PC-3 (cell line): ENCODE measurements at places on chromosomes 11 and 22. TPM values are rescaled to one million over a fixed set of nuclear protein-coding genes. Genes with fewer than 3 reads are reported as not detected.
A peak's percentile ranks its signal among the peaks of the same experiment; 100 is the strongest.

DNA sequence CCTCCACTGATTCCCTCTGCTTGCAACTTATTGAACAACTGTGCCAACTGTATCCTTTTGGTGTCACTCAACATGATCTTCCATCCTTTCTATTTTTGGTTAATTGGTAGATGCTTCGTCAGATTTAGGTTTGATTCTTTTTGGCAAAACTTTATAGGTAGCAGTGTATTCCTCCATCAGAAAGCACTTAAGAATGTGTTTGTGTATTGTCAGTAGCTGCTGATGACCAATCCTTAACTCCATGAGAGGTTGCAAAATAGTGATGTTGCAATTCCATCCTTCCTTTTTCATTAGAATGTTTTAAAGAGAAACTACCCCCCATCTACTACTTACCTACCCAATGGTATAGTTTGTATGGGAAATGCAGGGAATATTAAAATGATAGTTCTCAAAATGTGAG is 22.1 kb downstream of the FAM76B start:
- DNase-seq, result peak; percentile 25

- DNase-seq, result no peak
Observed at GRCh38 chr11:10886652-10887250, 28.9 kb upstream of the ZBED5 start.

The TMEM45B gene
- 24.0 and 30.4 TPM in 2 replicates for total RNA-seq

GRCh38 chr11:106471276-106471675 is 393.8 kb downstream of the AASDHPPT start:
- DNase-seq, result no peak

DNA sequence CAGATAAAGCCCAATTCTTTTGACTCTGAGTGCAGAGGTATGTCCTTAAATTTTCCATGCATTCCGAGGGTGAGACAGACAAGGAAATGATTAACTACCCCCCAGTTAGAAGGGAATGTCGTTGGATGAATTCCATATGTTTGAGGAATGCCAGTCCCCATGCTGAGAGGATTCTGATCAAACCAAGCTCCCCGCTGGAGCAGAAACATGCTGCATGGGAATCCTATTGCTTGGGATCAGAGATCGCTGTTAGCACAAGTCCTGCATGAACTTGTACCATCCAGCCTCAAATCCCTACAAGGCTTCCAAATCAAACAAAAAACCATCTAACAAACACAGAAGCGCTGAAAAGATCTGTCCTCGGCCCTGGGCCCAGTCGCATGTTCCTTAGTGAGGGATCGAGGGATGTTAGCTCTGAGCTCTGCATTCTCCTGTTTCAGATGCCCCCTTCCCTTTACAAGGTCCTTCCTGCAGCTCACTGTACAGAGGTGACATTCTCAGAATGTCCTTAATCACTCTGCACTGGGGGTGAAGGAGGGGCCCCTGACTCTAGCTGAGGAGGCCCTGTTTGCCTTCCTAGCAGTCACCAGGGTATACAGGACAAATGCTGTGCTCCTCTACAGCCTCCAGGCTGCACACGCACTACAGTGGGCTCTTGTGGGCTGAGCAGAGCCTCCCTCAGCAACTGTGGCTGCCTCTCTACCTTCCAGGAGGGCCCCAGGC is 353.4 kb downstream of the TENM4 start:
- peak; percentile 69 for DNase-seq

GRCh38 chr22:44086271-44087088 is 62.4 kb downstream of the PARVB start:
- DNase-seq, result no peak

GRCh38 chr11:28860893-28861292 is 752.7 kb downstream of the METTL15 start:
- DNase-seq, result peak; percentile 70

GRCh38 chr22:41260871-41261270 is 20.1 kb upstream of the CHADL start:
- no peak for DNase-seq

The A4GALT gene
- 0.63 and 3.2 TPM in 2 replicates for total RNA-seq

The PARVA gene
- total RNA-seq, result 13.5 and 13.7 TPM in 2 replicates

- DNase-seq, result peak; percentile 11
Observed at GRCh38 chr11:124717421-124717785, 22.3 kb upstream of the NRGN start.

The CHADL gene
- total RNA-seq, result 0.63 and 1.2 TPM in 2 replicates

The UCP2 gene
- 6.4 and 11.9 TPM in 2 replicates for total RNA-seq

GRCh38 chr11:116145187-116145865 is 627.5 kb downstream of the BUD13 start:
- no peak for DNase-seq

DNA sequence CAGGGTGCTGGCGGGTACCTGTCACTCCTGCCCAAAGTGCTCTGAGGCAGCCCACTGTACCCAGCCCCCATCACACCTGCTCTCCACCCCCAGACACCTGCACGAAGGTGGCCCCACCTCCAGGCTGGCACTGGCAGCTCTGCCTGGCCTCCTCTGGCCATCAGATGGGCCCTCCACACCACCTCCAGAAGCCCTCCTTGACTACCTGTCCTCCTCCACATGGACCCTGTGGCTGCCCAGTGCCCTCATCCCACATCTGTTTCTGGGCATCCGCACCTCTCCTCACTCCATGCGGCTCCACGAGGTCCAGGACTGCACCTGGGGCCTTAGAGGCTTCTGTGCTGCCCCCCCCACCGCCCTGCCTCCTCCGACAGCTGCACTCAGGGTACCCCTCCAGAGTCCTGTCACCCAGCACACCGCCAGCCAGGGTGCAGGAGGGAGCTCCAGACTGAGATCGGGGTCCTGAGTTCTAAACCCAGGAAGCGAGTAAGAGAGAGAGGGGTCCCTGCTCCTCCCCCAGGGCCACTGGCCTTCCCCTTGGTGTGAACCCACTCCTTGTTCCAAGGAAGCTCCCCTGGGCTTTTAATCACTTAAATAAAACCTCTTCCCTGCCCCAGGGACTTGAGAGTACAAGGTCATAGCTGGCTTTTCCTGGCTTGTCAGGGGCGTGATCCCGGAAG is 1.7 kb downstream of the CTSD start:
- DNase-seq, result no peak

- DNase-seq, result no peak
Observed at GRCh38 chr11:118783724-118784495, 7.1 kb downstream of the DDX6 start.

- no peak for DNase-seq
Observed at GRCh38 chr11:76307978-76308747, 72.8 kb downstream of the THAP12 start.

GRCh38 chr11:126025822-126026221 is 36.8 kb downstream of the CDON start:
- no peak for DNase-seq

GRCh38 chr22:19766511-19767426 is 6.2 kb downstream of the TBX1 start:
- DNase-seq, result no peak

GRCh38 chr11:8604078-8604723 is 10.2 kb upstream of the STK33 start:
- peak; percentile 96 for DNase-seq

GRCh38 chr11:116467823-116468222 is 305.0 kb downstream of the BUD13 start:
- no peak for DNase-seq

DNA sequence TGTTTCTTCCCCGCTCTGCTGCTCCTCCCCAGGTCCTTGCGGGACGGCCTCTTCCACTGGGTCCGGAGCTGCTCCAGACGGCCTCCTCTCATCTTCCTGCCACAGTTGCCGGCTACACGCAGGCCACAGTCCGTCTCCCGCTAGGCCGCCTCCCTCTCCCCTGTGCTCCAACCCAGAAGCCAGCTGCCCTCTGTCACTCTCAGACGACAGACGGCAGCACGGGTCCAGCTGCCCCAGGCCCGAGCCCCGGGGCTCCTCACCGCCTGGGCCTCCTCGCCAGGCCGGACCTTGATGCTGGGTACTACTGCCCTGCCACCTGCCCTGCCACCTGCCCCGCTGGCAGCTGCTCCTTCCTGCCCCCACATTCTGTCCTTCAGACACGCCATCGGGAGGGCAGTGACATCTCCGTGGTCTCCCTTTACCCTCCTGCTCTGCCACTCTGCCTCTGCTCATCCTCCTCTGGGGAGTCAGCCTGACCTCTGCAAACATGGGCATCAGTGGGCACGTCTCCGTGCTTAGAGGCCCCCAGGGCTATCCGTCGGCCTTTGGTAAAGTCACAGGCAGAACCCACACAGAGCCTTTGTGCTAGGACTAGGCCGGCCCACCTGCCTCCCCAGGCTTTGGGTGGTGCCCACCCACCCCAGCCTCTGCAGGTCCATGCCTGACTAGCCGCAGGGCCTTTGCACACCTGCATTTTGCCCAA is 43.1 kb upstream of the TH start:
- DNase-seq, result no peak

DNA sequence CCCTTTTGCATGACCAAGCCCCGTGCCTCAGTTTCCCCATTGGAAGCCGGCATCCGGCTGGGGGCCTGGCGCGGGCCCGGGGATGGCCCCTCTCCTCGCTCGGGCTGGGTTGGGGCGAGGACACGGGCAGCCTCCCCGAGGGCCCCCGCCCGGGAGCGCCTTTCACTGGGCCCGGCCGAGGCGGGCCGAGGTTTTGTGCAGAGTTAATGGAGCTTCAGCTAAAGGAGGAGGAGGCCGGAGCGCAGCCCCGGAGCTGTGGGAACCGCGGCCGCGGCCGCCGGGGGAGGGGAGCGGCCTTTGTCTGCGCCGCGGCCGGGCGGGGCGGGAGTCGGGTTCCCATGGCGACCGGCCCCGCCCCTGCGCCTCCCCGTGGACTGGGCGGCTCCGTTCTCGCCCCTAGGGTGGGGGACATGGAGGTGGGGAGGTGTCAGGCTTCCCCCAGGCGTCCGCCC is 1.4 kb upstream of the MAPK11 start:
- peak; percentile 56 for DNase-seq

GRCh38 chr11:7457211-7457610 is 28.1 kb upstream of the OLFML1 start:
- DNase-seq, result peak; percentile 59

DNA sequence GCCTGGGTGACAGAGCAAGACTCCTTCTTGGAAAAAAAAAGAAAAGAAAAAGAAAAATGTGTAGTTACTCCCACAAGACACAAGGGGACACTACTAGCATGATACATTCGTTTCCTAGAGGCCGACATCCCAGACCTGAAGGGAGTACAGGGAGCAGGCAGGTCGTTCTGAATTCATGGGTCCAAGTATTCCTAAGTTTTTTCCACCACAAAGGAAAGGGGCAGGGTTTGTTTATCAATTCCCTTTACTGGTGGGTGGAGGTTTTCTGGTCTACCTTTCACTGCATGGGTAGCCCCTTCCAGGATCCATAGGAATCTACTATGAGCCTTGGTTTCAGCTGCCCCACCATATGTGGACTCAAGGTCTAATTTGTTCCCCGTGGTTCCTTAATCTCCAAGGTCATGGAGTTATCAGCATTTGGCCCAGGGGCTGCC is 11.8 kb downstream of the TIGD3 start:
- DNase-seq, result peak; percentile 86

GRCh38 chr11:65506772-65507505 is 8.1 kb downstream of the MALAT1 start:
- peak; percentile 56 for DNase-seq

DNA sequence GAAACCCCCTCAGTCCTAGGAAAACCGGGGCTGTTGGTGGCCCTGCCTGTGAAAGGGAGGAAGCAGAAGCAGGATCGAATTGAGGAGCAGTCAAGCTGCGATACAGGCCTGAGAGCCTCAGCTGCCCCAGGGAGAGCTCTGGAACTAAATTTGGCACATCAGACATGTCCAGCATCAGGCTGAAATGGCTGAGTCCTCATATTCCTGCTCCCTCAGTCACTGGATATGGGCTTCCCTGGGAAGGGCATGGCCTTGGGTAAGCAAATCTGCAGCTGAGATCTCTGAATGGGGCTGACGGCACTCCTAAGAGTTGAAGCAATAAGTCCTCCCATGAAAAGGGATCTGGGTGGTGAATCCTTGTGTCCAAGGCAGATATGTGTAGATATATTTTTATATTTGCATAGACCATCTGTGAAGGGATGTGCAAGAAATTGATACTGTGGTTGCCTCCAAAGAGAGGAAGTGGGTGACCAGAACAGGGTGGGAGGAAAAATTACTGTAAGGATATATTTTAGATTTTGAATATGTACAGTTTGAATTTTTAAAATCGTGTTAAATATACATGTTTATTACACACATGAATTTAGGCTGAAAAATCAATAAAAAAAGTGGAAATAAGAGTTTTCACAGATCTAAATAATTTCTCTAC is 45.5 kb downstream of the APIP start:
- no peak for DNase-seq

The LRRC74B gene
- total RNA-seq, result not detected in 2 replicates

The MPPED2 gene
- total RNA-seq, result not detected in 2 replicates

The OR5L1 gene
- not detected in 2 replicates for total RNA-seq

The CYB561A3 gene
- total RNA-seq, result 51.2 and 58.2 TPM in 2 replicates

DNA sequence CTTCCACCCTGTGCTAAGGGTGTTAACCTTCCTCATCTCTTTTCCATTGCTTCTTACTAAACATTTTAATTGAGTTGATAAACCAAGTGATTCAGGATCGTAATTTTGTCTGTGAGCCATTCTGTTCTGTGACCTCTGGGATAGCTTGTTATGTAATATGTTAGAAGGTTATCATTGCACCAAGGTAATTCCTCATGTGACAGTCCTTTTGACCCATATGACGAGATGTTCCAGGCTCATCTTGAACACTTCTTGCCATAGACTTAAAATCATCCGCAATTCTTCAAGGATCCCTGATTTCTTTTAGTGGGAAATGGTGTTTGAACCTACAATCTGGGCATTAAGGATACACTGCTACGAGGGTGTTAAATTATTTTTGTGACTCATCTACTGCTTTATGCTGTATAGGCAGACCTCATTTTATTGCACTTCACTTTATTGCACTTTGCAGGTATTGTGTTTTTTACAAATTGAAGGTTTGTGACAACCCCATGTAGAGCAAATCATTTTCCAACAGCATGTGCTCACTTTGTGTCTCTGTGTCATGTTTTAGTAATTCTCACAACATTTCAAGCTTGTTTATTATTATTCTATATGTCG is 19.0 kb upstream of the MPZL2 start:
- DNase-seq, result no peak

GRCh38 chr11:111310723-111311122 is 12.4 kb downstream of the POU2AF3 start:
- no peak for DNase-seq

GRCh38 chr11:125519860-125520834 is 24.1 kb upstream of the FEZ1 start:
- DNase-seq, result no peak

The OR1S2 gene
- not detected in 2 replicates for total RNA-seq

DNA sequence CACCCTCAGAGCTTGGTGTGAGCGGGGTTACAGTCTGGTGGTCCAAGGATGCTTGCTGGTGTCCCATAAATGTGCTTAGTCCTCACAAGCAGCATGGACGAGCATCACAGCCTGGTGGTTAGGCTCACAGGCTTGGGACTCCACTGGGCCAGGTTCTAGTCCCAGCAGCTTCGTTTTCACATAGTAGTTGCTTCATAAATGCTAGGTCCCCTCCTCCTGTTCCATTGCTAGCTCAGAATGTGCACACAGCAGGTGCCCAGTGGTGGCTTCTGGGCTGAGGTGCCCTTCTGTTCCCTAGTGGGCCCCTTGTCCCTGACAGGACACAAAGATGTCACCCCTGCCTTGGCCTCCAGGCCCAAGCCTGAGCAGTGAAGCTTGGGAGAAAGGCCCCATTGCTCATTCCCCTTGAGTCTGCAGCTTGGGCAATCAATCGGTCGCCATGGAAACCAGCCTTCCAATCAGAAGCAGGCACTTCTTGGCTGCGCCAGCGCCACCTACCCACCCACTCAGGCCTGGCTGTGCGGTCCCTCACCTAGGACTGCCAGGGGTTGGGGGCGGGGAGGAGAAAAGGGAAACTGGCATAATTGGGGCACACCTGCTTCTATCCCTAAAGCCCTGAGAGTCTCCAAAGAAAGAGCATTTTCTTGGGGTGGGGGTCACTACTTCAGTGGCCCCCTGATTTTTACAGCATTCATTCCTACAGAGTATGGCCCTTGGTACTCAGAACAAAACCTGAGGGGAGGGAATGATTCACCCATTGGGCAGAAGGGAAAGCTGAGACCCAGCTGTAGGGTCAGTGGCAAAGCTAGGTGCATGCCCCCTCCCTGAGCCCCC is 48.1 kb downstream of the CYTH4 start:
- DNase-seq, result peak; percentile 24
